ENCODE measurements at places on chromosomes 2 and 18.

DNA sequence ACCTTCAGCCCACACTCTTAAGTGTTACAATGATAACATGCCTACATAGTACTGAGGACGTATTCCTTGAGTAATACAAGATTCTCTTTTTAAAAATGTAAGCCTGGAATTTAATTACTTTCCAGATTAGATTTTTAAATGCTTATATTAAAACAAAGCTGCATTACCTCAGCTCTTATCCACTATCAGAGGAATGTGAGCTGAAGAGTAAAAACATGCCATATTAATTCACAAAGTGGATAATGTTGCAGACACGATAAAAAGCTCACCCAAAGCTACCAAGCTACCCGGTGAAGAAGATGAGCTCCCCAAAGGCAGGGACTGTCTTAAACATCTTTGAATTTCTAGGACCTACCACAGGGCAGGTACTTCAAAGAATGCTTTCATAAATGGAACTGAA lies 107.8 kb downstream of the NOL10 start:
- DNase-seq, result no peak

- DNase-seq, result no peak
Observed at GRCh38 chr2:37573451-37574388, 97.7 kb downstream of the CDC42EP3 start.

DNA sequence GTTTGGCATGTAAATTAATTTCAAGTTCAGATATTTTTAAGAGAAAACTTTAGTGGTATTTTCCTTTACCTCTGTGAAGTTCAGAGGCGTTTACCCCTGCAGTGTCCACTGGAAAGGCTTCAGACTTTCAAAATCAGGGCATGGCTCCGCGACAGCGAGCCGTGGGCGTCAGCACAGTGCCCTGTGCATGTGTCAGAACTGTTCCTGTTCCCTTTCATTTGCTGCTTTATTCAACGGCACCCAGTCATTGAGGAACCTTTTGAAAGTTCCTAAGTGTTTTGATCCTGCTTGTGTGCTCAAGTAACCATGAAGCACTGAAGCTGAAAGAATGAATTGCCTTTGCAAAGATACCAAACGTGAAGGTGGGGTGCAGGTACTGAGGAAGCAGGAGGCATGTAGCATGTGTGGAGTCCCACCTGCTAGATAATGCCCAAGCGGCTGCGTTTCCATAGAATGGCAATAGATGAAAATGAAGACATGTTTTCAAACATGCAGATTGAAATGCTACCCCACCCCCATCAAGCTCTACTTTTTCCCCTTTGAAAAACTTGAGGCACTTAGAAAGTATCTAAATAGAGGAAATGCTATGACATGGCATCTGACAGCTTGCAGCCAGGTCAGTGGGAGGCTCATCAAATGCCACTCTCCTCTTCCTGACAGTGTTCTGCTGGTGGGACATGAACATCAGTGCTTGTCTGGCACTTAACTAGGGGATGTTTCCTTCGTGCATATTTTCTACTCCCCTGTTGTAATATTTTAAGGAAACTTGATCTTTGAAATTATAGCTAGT lies 148.6 kb downstream of the ZNF236 start:
- DNase-seq, result no peak

DNA sequence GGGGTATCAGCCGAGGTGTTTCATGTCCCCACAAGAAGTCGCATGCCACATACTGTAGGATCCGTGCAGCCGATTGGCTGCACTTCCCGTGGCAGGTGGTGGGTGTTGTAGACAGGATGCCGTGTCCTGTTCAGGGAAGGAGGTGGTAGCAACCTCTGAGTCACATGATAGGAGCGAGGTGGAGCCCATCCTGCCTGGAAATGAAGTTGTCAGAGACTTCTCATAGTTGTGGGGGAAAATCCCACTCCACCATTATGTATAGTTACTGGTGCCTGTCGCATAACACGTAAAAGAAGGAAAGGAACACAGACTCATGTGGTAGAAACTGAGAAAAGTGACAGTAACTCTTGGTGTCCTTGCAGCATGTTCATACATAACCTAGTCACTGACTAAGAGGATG lies 91.4 kb upstream of the IL1R2 start:
- DNase-seq, result no peak

GRCh38 chr2:188452084-188452483 lies 160.4 kb downstream of the GULP1 start:
- DNase-seq, result no peak

DNA sequence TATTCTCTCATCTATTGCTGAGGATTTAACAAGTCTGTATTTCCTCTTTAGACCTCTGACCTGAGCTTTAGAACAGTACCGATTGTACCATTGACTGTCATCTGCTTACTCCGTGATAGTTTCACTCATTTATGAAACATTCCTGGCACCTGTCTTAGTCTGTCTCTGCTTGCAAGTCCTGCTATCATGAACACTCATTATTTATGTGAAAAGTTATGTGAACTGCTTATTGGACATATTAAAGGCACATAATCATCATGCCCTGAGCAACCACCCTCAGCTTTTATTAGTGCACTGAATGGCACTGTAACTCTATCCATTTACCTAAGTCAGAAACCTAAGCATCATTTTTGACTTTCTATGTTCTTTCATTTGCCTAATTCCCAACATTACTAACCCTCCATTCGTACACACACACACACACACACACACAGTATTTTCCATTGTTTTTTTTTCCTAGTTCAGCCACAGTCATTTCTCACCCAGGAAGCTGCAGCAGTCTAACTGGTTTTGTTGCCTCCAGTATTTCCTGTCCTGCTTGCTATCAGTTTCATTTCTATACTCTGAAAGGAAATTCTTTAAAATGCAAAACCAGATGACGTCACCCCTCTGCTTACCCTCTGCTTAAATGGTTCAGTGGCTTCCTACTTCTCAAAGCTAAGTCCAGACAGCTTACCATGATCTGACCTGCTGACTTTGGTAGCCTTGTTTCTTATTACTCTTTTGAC lies 146.1 kb downstream of the HAUS1 start:
- DNase-seq, result peak; percentile 33

DNA sequence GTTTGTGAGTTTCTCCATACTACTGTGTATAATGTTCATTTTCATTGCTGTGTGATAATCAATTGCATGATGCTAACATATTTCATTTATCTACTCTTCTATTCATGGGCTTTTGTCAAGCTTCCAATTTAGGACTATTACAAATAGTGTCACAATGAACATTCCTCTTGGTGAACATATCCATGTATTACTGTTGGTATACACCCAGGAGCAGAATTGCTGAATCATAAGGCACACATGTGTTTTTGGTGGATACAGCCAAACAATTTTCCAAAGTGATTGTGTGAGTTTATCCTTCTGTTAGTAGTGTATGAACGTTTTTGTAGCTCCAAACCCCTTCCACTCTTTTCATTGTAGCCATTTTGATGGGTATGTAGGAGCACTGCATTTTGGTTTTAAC lies 101.6 kb upstream of the COPS8 start:
- DNase-seq, result no peak

DNA sequence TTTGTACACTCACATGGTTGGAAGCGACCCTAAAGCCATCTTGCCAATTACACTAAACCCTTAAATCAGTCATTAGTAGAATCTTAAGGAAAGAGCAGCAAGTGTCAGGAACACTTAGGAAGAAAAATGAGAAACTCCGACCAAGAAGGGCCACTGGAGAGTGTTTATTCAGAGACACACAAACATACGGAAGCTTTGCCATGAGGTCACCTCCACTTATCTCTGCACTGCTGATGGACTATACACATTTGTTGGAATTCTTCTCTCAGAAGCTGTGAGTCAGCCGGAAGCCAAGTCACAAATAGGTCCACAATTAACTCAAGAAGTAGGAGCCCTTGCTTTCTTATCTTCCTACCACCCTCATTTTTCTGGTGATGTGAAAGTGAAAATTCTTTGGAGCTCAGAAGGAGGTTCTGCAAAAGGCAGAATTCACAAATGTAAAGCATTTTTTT lies 21.6 kb downstream of the BMP10 start:
- DNase-seq, result no peak

DNA sequence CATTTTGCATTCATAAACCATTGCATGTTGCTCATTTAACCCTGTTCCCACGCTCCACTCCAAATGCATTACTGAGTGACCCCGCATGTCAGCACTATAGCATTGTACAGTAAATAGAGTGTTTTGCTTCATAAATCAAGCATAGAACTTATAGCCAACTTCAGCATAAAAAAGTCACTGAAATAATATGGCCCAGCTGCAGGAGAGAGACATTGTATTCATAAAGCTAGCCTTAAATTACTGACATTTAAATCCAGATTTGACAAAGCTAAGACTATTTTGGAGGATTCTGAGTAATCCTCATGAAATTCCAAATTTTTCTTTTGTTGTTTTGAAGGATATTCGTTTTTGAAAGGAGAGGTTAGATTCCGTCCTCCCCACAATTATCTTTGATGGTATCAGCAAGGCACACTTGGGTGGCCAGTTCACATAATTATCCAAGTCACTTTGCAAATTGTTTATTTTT lies 320.9 kb upstream of the TCF4 start:
- DNase-seq, result no peak

- DNase-seq, result no peak
Observed at GRCh38 chr2:13676269-13676668, 956.2 kb upstream of the LRATD1 start.

DNA sequence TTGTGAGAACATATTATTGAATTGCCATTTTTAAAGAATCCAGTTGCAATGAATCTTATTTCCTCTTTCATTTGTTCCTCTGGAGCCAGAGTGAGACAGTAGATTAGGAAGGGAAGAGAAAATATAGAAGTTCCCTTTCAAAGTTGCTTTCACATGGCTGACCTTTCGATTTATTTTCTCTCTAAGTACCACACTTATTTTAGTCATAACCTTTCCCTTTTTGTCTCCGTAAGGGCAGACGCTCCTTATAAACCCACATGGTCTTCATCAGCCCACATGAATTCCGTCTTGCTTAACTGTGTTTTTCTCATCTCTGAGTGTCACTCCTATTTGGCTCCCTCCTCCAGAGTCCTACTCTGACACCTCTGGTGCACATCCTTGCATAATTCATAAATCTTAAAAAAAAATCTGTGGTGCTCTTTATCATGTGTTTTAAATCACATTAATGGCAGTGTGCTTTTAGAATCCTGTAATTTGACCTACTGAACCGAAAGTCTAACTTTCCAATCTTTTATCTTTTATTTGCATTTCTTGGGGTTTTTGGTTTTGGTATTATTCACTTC lies 38.5 kb upstream of the ZNF396 start:
- DNase-seq, result no peak

DNA sequence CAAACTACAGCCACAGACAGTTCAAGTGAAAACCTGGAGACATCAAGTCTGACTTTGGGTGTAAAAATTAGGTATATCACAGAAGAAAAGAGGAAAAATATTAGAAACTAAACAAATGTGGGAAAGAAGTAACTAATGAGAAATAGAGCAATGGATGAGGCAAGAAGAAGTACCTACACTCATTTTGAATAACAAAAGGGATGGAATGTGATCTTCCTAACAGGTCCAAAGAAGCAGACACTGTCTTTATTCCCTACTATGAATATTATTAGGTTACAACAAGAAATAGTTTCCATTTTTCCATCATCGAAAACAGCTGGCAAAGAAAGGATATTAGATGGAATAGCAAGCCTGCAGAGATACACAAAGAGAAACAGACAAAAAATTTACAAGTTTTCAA lies 486.3 kb upstream of the FSHR start:
- no peak for DNase-seq

DNA sequence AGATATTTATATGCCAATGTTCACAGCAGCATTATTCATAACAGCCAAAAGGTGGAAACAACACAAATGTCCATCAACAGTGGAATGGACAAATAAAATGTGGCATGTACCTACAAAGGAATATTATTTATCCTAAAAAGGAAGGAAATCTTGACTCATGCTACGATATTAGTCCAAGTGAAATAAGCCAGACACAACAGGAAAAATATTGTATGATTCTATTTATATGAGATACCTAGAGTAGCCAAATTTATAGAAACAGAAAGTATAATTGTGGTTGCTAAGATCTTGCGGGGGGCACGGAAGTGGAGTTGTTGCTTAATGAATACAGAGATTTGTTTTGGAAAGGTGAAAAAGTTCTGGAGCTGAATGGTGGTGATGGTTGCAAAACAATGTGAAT lies 33.0 kb upstream of the CCDC150 start:
- no peak for DNase-seq

DNA sequence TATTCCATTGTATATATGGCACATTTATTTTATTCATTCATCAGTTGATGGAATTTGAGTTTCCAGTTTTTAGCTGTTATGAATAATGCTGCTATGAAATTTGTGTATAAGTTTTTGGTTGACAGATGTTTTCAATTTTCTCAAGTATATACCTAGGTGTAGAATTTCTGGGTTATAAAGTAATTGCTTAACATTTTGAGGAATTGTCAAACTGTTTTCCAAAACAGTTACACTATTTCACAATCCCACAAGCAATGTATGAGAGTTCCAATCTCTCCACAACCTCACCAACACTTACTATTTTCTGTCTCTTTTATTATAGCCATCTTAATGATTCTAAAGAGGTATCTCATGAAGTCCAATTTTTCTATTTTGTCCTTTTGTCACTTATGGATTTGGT lies 12.5 kb upstream of the WDSUB1 start:
- no peak for DNase-seq

DNA sequence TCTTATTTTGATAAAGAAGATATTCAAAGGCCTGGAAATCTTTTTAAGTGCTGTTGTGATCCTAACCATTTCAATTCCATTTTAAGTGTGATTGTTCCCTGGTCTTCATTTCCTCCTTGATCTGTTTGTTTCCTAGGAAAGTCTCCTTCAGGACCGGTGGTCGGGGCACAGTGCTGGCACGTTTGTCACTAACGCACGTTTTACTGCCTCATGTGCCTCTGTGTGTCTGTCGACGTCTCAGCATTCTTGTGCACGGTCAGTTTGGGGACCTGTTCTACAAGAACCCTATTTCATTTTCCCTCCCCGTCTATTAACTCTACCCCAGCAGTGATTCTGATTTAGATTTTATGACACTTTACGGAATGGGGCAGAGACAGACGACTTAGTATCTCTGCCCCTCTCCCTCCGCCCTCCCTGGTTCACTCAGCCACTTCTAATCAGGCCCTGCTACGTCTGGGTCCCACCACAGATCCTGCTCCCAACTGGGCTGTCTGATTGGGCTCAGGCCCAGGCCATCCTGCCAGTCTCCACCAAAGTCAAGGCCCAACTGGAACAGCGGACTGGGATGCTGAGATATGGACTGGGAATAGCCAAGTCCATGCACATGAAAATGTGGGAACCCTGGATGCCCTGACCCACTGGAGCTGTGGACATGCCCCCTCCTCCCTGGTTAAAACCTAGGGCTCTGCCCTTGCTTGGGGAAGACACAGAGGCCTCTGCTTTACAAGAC lies 95.6 kb downstream of the TWIST2 start:
- no peak for DNase-seq
